Stimulated activated memory B cell treated with anti-CD40 and anti-IgM and Interleukin-4, amounts not matched to agents 10 μg/mL and 1 μg/mL and 100 μg/mL, for 72 hours (primary cell): ENCODE measurements at places on chromosomes 1 and 21.

DNA sequence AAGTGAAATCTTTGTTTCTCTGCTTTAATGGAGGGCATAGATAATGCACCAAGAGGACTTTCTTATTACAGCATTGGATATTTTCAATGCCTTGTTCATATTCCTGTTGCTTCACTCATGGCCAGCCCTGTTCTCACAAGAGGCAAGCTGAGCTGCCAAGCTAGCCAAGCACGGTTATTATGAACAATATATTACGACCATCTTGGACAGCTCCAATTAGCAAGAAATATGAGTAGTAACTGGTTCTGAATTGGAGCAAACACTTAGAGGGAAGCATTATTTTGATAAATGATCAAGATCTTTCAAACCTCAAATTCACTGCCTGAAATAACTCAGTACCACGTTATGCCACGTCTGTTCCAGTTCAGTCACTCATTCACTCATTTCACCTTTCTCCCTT, 159.8 kb downstream of the SETD4 start:
- ATAC-seq = no peak

GRCh38 chr1:70431874-70432273, 20.8 kb downstream of the CTH start:
- ATAC-seq = no peak

GRCh38 chr1:56501426-56501825, 77.9 kb downstream of the PLPP3 start:
- ATAC-seq = no peak

- no peak for ATAC-seq
These were observed 9.2 kb downstream of the POU3F1 start for GRCh38 chr1:38037221-38037939.

DNA sequence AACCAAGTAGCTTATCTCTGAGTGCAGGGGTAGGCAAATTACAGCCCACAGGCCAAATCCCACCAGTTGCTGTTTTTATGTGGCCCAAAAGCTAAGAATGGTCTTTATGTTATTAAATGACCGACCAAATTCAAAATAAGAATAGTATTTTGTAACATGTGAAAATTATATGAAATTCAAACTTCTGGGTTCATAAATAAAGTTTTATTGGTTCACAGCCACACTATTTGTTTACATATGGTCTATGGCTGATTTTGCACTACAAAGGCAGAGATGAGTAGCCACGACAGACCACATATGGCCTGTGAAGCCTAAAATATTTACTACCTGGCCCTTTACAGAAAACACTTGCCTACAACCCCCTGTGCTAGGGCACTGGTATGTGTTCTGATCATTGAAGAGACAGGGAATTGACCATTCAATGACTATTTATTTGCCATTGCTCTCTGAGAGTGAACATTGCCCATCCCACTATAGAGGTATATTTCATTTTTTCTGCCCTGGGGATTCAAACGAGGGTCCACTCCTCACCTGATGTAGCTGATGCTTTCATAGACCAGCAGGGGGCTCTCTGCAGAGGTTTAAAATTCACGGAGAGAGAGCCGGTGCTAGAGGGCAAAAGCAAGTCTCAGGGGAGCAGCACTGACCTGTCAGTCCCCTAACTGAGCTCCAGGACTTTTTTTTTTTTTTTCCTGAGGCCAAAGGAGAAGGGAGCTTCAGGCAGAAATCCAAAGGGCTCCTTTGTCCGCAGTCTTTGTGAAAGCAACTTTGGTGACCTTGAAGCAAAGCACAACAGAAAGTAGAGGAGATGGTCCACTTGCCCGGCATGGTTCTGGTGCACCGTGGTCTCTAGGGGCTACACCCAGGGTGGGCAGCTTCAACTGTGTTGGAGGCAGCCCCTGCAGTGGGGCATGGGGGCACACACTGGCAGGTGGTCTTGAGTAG, 7.3 kb upstream of the GNL2 start:
- ATAC-seq = peak; percentile 45

DNA sequence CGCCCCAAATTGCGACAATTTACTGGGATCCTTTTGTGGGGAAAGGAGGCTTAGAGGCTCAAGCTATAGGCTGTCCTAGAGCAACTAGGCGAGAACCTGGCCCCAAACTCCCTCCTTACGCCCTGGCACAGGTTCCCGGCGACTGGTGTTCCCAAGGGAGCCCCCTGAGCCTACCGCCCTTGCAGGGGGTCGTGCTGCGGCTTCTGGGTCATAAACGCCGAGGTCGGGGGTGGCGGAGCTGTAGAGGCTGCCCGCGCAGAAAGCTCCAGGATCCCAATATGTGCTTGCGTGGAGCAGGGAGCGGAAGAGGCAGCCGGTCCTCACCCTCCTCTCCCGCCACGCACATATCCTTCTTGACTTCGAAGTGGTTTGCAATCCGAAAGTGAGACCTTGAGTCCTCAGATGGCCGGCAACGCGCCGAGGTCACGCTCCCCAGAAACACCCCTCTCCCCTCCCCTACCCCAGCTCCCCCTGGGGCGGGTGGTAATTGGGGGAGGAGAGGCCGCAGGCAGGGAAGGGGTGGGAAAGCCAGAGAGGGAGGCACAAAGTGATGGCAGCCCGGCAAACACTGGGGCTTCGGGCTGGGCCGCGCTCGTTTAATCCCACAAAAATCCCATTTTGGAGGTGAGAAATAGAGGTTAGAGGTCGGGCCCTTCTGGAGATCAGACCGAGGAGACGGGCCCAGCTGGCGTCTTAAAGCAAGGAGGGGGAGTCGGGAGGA, 6.2 kb downstream of the SIM2 start:
- ATAC-seq = no peak

DNA sequence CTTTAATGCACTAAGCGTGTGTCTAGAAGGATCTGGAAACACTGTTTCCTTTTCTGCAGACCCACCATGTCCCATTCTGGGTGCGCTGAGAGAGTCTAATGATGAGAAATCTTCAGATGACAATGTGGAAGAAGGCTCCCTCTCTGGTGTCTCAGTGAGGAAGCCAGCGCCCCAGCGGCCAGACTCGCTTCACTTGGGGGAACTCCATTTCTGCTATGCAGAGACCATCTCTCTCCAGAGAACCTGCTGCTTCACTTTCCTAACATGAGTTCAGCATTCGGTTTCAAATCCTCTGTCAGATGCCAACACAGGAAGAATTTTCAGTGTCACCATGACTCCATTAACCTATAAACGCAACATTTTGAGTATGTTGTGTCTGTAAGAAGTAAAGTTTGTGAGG, 121.8 kb downstream of the SYF2 start:
- ATAC-seq = peak; percentile 55

DNA sequence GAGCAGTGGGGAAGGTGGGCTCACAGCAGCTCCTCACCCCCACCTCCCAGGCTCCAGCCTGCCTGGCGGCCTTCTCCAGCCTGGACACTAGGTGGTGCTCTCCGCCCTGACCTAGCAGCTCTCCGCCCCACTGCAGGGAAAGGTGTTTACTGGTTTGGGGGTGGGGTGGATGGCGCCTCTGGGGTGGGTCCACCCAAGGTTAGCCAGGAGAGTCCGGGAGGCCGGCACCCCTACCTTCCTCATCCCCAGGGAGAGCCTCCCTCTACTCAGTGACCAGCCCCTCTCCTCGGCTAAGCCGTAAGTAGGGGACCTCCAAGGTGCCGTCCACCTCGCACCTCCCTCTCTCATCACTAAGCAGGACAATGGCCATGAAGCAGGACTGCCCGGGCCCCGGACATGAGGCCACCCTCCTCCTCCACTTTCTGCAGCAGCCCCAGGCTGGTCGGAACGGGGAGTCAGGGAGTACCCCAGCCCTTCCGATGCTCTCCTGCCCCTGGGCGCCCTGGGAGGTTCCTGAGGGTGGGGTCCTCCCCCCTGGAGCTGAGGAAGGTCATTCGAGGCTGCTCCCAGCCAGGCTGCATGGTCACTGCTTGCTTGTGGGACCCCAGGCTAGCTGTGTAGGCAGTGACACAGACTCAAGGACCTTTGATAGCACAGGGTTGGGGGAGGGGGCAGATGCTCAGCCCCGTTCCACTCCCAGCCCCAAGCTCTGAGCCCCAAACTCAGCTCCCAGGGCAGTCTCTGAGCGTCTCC, 101.4 kb upstream of the VAMP3 start:
- peak; percentile 63 for ATAC-seq

GRCh38 chr21:26965040-26965906, 1.6 kb downstream of the ADAMTS5 start:
- no peak for ATAC-seq

GRCh38 chr1:44740179-44740617, 561 bp downstream of the KIF2C start:
- no peak for ATAC-seq

GRCh38 chr1:225004396-225004795, 74.9 kb downstream of the DNAH14 start:
- no peak for ATAC-seq

GRCh38 chr1:210246447-210246846, 13.9 kb downstream of the SERTAD4 start:
- no peak for ATAC-seq

DNA sequence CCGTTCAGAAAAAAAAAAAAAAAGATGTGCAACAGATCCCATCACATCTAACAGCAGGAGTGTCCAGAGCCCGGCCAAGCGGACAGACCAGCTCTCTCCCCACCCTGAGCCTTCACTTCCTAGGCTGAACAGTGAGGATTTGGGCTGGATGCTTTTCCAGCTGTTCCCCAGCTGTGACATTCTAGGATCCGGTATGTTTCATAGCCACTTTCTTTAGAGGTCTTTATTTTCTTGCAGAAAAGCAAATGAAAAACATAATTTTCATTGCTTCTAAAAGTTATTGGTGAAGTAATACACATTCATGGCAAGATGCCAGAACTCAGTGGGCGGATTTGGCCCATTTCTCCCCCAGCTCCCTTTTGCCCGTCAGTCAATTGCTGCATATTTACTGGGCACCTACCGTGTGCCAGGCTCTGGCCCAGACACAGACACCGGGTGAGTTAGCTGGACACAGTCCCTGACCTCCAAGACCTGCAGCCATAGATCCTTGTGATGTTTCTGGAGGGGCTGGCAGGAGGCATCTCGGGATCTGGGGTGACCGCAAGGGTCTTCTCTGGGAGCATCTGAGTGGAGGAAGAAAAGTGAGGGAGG, 213.7 kb upstream of the VAMP3 start:
- ATAC-seq = no peak

- no peak for ATAC-seq
These were observed 22.2 kb downstream of the MRPL39 start for GRCh38 chr21:25584833-25585676.

DNA sequence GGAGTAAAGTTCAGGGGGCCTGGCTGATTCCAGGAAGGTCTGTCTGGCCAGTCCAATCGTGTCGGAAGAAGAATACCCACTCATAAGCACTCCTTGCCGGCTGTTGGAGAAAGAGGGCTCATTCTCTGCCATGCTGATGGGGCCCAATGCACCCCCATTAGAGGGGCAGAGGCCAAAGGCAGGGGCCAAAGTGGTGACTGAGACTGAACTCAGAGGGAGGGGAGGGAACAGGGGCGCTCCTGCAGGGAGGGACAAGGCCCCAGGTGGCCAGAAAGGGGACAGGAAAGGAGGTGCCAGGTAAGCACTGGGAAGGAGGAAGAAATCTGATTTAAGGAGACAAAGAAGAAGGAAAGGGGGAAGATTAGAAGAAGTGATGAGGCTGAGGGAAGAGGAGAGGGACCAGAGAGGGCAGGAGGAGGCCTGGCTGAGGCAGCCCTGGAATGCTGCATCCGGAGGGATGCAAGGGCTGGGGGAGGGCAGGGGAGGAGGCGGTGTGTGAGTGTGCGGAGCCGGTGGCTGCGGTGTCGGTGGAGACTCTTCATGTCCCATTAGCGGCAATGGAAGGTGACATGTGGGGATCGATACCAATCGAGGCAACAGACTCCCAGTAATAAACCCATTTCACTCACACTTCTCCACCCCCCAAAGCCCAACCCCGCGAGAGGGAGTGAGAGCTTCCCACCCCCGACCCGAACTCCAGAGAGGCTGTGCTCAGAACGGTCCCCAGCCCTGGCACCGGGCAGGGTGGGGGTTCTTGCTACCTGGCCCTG, 12.0 kb upstream of the ETV3L start:
- ATAC-seq = no peak

GRCh38 chr1:24990779-24991641, 60.9 kb upstream of the RUNX3 start:
- no peak for ATAC-seq

DNA sequence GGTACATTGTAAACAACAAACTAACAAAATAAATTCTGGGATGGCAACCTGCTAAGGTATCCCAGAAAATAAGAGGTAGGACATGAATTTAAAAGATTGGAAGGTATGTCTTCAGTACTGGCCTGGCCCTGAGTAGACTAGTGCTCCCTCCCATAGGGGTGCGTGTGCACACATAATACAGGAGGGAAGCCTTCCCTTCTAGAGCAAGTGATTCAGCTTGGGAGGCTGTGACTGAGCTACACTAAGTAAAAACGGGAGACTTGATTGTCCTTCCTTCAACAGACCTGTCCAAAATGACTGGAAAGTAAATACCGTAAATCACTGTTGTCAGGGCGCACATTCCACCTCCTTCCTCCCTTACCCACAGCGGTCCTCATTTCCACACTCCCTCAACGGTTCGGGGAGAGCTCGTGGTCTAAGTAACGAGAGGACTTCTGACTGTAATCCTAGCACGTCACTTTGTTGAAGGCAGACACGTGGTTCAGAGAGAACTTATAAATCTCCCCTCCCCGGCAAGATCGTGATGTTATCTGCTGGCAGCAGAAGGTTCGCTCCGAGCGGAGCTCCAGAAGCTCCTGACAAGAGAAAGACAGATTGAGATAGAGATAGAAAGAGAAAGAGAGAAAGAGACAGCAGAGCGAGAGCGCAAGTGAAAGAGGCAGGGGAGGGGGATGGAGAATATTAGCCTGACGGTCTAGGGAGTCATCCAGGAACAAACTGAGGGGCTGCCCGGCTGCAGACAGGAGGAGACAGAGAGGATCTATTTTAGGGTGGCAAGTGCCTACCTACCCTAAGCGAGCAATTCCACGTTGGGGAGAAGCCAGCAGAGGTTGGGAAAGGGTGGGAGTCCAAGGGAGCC, at the start of gene TGFB2:
TSS of gene TGFB2 (plus strand) at position 523 of the 859 bp plus-strand sequence. CDS start 1,366 bp downstream, outside the sequence.
- peak; percentile 60 for ATAC-seq

GRCh38 chr1:170580636-170581440, 48.9 kb downstream of the GORAB start:
- no peak for ATAC-seq
